ENCODE measurements at places on chromosomes 4 and X. TPM values are rescaled to one million over a fixed set of nuclear protein-coding genes. Genes with fewer than 3 reads are reported as not detected.

Gene PAGE4
- total RNA-seq, result not detected

DNA sequence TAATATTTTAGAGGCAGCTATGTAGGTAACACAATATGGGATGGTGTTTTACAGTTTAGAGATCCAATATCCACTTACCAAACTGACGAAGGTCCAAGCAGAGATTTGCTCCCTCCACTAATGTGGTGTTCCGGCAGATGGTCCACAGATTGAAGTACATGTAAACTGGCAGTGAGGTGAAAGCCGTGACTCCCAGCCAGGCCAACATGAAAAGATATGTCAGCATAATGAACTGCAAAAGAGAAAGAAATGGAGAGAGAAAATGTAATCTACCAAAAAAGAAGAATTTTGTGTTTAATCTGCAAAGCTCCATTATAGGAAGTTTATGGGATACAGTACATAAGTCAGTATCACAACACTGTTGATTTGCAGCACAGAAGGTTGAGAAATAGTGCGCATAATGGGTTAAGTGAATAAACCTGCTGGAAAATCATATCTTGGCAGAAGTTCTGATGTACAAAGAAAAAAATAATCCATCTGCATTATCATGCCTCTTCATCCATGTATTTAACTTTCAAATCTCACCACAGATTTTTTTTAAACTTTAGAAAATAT lies 160.2 kb downstream of the GPM6A start:
- DNase-seq, result no peak

Gene HSPA4L
- 6.9 TPM for total RNA-seq

Gene ADGRG4
- 0.29 TPM for total RNA-seq

Gene LEF1
- 0.58 TPM for total RNA-seq

DNA sequence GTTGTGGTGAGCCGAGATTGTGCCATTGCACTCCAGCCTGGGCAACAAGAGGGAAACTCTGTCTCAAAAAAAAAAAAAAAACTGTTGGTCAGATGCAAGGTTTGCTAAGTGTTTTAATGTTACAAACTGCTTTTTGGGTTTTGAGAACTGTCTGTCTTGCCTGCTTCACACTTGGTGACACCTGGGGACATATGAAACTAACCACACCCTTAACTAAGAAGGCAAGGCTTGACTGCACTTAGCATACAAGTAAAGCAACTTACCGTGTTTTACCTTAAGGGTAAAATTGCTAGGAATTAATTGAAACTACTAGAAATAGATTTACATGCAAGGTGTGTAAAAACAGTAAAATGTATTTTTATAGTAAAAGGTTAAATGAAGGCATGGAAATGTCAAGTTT lies 180.4 kb downstream of the OR13H1 start:
- DNase-seq, result no peak

DNA sequence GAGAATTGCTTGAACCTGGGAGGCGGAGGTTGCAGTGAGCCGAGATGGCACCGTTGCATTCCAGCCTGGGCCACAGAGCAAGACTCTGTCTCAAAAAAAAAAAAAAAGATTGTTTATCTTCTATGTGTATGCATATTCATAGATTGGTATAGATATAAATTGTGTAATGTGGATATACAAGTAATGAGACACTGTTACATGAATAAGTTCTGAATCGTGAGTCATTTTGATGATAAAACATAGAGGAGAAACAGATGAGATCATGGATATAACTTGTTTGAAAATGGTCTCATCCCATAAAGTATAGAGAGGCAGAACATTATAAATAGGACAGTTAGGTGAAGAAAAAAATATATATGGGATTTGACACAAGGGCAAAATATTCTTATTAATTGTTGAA lies 628.0 kb downstream of the IL1RAPL1 start:
- DNase-seq, result no peak

- DNase-seq, result no peak
These were observed 87.0 kb upstream of the TSPAN5 start for GRCh38 chr4:98745366-98745765.

DNA sequence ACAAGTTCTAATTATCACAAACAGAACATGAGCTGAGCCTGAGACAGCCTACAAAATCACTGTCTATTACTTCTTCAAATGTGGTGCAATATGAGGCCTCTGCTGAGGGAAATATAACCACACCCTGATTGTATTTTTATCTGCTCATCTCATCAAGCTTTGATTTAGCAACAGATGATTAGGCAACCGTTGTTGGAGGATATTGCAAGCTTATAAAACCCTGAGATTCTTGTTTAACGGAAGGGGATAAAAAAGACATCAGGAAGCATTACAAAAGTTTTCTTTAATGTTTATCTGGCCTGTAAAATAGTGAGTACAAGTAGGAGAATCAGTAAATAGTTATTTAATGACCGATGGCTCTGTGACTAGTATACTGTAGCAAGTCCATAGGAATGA lies 108.5 kb downstream of the ZNF330 start:
- DNase-seq, result no peak

GRCh38 chr4:83618431-83618830 lies 82.5 kb downstream of the GPAT3 start:
- DNase-seq, result peak; percentile 45

GRCh38 chrX:51024106-51024696 lies 113.7 kb downstream of the BMP15 start:
- no peak for DNase-seq

Gene ZNF711
- 1.4 TPM for total RNA-seq

DNA sequence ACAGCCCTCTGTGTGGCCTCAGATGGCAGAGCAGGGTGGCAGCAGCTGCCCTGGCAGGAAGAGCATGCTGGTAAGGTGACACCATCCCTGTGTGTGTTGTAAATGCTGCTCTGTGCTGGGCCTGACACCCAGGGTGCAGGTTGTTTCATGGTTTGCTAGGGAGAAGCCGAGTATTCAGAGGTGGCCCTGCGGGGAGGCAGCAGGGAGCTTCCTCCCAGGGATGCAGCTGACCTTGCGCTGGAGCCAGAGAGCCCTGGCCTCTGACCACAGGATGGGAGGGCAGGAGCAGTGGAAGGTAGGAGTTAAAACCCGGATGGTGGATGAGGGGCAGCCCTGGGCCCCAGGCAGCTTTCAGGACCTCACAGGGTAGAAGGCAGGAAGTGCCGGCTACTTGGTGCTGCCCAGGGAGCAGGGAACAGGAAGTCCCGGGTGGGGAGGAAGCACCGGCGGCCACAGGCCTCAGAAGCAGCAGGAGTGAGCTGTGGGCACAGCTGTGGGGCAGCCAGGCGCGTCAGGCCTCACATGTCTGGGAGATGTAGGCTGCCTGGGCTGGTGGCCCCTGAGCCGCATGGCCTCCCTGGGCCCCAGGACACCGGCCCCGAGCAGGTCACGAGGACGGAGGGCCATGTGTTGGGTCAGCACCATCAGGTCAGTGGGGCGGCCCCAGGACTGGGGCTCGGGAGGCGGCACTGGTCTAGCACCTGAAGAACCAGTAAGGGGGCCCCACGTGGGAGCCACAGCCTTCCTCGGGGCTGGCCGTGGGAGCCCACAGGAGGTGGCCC lies 19.1 kb downstream of the SH3BP2 start:
- no peak for DNase-seq

Gene MID1IP1
- total RNA-seq, result 18.7 TPM

DNA sequence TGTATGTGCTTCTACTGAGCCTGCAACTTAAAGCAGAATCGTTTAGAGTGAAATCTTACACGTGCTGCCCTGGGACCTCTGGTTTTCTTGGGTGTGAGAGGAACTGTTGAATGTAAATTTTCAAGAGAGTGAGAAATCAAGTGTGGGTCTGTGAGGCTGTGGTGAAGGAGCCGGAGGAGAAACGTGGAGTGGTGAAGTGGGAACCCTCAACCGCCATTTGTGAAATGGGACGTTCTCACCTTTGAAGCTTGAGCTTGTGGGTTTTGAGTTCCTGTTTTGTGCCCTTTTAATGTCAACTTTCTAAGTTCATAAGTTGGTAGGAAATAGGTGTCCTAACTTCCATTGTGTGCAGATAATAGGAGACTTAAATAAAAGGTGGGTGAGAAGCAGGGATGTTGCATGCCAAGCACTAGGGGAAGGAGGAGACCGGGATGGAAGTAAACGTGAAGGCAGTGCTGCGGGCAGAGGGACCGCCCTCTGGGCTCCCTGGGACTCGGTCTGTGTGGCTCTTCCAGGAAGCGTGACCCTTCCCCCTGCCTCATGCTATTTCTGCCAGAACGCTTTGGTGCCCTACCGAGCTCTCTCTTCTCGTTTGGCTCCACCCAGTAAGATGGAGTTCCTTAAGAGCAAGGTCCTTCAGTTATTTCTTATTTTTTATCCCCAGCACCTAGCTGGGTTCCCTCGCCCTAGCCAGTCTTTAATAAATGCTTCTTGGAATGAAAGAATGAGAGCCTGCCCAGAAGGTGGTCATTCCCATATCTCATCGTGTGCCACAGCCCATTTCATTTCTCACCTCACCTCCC lies 56.0 kb downstream of the TMEM131L start:
- no peak for DNase-seq

Gene SMARCA5
- total RNA-seq, result 33.4 TPM

DNA sequence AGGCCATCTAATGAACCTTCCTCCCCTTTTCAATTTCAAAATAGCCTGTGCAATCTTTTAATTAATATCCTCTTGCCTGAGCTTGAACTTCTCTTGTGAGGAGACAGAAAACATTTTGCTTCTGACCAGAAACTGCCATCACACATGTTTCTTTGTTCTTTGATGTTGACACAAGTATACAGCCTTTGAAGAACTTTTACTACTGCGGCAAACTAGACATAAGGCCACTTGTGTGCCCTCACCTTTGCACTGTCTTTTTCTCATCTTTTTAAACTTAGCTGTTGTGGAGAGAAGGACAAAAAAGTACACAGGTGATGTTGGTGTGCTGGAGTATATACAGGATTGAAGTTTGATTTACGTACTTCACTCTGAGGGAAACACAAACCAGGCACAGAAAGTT lies 116.3 kb upstream of the C1GALT1C1 start:
- DNase-seq, result no peak

Gene MAGEB1
- total RNA-seq, result not detected

DNA sequence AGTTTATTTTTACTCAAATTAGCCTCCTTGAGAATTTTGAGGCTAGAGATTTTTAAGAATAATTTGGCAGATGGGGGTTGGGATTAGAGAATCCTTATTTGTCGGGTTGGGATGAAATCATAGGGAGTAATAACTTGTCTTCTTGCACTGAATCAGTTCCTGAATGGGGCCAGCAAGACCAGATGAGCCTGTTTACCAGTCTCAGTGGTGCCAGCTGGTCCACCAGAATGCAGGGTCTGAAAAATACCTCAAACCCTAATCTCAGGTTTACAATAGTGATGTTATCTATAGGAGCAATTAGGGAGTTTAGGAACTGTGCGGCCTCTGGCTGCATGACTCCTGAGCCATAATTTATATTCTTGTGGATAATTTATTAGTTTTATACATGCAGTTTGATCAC lies 705.9 kb upstream of the AGA start:
- DNase-seq, result no peak

- DNase-seq, result no peak
These were observed 868 bp upstream of the GNL3L start for GRCh38 chrX:54529151-54529550.

- no peak for DNase-seq
These were observed 98.1 kb downstream of the MGST2 start for GRCh38 chr4:139763672-139764071.

- no peak for DNase-seq
These were observed 35.0 kb upstream of the GNPDA2 start for GRCh38 chr4:44761306-44761705.

- DNase-seq, result no peak
These were observed 9.5 kb upstream of the CENPE start for GRCh38 chr4:103207673-103208072.

Gene PHKA2
- 29.7 TPM for total RNA-seq

- no peak for DNase-seq
These were observed 51.2 kb upstream of the EDA start for GRCh38 chrX:69564665-69565064.

DNA sequence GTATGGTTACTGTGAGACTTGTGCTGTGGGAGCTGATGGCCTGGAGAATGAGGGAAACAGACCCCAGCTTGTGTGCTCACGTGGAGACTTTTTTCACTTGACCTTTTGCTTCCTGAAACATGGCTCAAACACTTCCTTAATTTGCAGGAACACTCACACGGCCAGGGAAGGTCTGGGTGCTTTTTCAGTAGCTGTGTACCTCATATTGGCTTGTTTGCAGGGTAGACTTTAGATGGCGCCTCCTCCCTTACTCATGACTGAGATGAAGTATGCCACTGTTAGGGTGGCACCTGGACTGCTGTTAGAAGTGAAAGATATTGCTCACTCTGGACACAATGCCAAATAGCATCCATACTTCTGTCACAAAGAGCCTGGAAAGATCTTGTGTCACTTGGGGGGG lies 75.7 kb upstream of the WDR1 start:
- DNase-seq, result no peak

DNA sequence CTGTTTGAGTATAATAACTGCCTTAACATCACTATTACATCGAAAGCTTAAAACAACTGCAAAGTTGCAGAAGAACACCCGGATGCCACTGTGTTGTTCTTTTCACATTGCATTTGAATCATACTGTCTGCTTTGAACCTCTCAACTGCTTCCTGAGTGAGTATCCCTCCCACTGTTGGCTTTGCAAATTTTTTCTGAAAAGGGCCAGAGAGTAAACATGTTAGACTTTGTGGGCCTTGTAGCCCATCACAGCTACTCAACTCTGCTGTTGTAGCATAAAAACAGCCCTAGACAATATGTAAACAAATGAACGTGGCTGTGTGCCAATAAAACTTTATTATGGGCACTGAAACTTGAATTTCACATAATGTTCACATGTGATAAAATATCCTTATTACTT lies 76.1 kb downstream of the NSG1 start:
- no peak for DNase-seq

DNA sequence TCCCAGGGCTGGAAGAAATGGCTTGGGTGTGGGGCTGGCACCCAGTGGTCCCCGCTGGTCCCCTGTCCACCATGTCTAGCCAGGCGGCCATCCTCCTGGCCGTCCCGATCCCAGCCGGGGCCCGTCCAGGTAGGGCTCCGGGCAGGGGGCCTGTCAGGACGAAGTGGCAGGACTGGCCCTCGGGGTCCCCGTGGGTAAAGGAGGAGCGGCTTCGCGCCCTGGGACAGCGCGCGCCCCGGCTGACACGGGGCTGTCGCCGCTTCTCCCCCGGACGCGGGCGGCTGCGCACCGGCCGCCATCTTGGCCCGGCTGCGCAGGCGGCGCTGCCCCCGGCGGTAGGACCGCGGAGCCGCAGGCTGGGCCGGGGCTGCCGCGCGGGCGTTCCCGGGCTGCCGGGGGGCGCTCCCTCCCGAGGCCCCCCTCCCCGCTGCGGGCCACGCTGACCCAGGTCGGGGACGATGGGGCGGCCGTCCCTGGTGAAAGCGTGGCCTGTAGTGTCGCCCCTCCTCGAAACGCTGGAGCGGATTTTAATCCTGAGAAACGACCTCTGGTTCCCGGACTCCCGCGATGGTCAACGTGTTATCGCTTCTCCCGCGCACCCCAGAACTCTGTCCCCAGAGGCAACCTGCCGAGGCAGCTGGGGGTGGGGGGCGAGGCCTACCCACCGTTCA lies 60.4 kb upstream of the BCOR start:
- no peak for DNase-seq
